Stimulated activated CD4-positive, alpha-beta T cell treated with anti-CD3 and anti-CD28 coated beads, Interleukin-12 subunit alpha, Interleukin-12 subunit beta, amount 100 ng/mL, for 24 hours (primary cell): ENCODE measurements at places on chromosomes 1 and 21.

DNA sequence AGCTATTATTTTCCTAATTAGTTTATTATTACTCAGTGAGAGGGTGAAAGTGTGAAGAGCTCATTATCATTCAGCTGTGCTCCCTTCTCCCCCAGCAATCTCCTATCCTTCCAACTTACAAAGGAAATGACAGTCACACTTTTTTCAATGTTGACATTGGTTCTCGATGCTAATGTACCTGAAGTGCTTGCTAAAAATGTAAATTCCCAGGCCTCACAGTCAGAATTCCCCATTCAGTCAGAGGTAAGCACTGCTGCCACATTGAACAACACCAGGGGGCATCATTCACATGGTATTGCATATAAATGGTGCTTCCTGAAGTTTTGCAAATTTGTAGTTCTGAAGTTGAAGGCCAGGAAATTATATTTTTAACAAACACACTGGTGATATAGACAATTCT lies 132.7 kb upstream of the FOXD3 start:
- DNase-seq, result no peak

GRCh38 chr1:226158983-226159382 lies 27.6 kb downstream of the ACBD3 start:
- DNase-seq, result no peak

DNA sequence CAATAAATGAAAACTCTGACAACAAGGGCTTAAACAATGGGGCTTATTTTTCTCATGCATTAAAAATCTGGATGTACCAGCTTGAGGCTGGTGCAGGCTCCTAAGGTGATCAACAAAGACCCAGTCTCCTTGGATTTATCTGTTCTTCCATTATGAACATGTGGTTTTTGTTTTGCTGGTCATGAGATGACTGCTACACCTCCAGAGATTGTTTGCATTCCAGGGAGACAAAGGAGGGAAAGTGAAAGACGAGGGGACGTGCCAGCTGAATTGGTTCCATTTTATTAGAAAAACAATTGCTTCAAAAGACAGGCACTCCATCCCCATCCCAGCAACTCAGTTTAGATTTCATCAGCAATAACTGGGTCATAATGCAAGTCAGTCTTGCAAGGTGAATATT lies 90.9 kb upstream of the KCNK1 start:
- DNase-seq, result no peak

DNA sequence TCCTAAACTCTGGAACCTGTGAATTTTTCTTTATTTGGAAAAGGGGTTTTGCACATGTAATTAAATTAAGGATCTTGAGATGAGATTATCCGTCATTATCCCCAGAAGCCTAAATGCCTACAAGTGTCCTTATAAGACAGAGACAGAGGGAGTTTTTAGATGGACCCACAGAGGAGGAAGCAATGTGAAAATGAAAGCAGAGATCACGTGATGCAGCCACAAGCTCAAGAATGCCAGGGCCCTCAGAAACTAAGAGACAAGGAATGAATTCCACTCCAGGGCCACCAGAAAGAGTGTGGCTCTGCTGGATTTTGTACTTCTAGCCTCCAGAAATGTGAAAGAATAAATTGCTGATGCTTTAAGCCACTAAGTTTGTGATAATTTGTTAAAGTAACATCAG lies 183.6 kb upstream of the UBE2U start:
- no peak for DNase-seq

GRCh38 chr1:208211921-208212843 lies 32.0 kb downstream of the PLXNA2 start:
- no peak for DNase-seq

GRCh38 chr1:110130989-110131388 lies 18.7 kb downstream of the UBL4B start:
- DNase-seq, result no peak
